ENCODE measurements at places on chromosomes 11 and 22.

DNA sequence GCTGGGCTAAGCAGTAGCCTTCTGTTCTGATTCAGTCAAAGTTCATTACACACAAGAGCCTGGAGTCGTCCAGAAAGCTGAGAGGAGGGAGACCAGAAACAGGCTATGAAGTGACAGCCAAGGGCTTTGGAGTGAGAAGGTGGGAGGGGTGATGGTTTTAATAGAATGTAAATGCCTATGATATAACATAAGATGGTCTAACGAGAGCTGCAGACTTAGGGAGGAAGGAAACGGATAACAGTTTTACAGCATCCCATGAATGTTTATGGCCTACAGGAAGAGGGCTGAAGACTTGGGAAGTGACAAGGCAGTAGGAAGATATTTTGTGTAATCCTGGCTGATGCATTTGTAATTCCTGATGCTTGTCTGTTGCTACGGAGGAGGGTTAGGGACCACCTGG is 62.0 kb downstream of the DHCR7 start:
- no peak for DNase-seq

GRCh38 chr22:26446808-26447515 is 17.9 kb downstream of the ASPHD2 start:
- no peak for DNase-seq

GRCh38 chr22:27110665-27111451 is 453.5 kb downstream of the MIAT start:
- DNase-seq = no peak

GRCh38 chr11:59172345-59173079 is 580 bp downstream of the DTX4 start:
- no peak for DNase-seq

- DNase-seq = no peak
Observed at GRCh38 chr11:115411120-115411519, 93.1 kb downstream of the CADM1 start.

DNA sequence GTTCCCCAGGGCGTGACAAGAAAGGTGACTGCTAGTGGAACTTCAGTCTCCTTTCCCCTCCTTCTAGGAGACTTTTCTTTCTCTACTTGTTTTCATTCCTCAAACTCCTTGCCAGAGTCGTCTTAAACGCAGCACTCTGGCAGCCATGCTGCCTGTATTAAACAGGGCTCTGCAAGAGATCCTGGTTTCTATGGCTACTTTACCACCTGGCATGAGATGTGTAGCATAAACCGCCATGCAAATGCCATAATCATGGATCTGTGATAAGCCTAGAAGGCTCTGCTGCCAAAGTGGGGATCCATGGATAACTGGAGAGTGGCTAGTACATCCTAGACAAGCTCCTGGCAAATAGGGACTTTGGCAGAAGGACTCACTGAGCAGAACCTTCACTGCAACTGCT is 321.1 kb downstream of the CADM1 start:
- DNase-seq = no peak
